ENCODE measurements at places on chromosomes 2 and 18.

DNA sequence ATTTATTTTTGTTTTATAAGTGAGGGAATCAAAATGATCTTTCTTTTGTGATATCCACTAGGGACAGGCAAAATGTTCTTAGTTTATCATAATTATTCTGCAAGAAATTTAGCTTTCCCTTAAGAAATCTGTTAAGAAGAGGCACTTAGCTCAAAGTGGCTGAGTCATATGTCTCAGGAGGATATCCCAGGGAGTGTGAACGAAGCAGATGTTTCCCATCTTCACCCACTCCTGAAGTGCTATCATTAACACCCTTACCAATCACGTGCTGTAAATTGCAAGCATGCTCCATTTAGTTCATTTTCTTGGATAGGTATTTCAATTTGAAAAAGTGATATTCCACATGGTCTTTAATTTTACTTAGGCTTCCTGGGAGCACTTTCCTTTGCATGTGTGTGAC, 774.3 kb upstream of the TMEFF2 start:
- DNase-seq: peak; percentile 1

GRCh38 chr2:62141142-62141740, 54.7 kb upstream of the B3GNT2 start:
- DNase-seq: no peak

DNA sequence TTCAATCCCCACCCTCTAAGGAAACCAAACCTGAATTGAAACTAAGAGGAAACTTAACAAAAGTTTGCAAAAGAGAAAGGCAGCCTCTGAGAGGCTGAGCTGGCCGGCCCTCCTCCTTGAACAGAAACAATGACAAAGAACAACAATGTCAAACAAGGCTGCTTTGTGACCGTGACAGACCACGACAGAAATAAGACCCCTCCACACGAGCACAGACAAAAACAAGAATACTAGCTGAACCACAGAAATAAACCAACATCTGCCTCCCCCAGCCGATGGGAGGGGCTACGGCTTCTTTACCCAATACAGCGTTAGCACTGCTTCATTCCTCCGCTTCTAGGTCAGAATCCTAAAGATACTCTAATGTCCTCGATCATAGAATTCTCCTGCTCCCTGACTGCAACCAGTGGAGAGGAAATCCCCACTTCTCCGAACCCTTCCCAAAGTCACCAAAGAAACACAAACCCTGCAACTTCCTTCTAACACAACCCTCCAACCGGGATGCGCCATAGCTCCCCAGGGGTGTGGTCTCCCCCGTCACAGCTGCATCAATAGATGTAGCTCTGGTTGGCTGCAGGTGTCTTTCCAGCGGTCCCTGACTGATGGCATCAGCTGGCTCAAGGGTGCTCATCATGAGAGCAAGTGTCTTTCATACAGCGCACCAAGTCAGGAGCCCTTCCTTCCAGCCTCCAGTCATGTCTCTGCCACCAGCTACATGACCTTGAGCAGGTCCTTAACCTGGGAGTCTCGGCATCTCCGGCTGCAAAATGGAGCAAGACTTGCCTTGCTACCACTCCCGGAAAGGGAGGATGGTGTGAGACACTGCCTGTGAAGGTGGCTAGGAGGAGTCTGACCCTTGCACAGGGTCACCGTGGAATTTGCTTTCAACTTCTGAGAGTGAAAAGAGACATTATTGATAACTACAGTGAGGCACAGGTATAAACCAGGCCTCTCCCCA, 198.6 kb downstream of the HAUS1 start:
- no peak for DNase-seq

GRCh38 chr2:55965276-55965675, 41.7 kb upstream of the EFEMP1 start:
- DNase-seq: no peak

GRCh38 chr2:144943986-144944385, 424.1 kb upstream of the ZEB2 start:
- DNase-seq: peak; percentile 77

DNA sequence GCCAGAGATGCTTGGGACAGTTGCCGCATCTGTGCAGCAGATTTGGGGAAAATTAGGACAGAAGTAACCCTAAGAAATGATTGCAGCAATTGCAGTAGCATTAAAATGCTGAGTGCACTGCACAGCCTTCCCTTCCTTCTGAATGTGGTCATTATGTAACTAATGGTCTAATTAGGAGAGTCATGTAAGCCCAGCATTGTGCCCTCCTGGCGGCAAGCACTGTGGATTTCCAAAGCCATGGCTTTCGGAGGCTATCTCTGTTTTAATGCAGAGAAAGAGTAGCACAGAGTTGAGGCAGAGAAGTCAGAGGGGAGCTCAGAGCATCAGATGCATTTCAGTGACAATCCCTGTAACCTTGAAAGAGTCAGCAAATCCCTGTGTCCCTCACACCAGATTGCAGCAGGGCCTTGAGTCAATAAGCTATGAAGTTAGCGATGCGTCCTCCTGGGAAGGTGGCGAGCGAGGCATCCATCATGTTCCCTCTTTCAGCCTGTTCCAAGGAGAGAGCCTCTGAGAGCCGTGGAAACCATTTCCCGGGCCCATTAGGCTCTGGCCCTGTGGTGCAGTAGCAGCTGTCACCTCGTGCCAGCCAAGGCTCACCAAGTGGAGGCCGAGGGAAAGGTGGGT, 307.2 kb downstream of the FBXO15 start:
- DNase-seq: no peak

GRCh38 chr18:58632552-58632951, 3.7 kb upstream of the ALPK2 start:
- no peak for DNase-seq

DNA sequence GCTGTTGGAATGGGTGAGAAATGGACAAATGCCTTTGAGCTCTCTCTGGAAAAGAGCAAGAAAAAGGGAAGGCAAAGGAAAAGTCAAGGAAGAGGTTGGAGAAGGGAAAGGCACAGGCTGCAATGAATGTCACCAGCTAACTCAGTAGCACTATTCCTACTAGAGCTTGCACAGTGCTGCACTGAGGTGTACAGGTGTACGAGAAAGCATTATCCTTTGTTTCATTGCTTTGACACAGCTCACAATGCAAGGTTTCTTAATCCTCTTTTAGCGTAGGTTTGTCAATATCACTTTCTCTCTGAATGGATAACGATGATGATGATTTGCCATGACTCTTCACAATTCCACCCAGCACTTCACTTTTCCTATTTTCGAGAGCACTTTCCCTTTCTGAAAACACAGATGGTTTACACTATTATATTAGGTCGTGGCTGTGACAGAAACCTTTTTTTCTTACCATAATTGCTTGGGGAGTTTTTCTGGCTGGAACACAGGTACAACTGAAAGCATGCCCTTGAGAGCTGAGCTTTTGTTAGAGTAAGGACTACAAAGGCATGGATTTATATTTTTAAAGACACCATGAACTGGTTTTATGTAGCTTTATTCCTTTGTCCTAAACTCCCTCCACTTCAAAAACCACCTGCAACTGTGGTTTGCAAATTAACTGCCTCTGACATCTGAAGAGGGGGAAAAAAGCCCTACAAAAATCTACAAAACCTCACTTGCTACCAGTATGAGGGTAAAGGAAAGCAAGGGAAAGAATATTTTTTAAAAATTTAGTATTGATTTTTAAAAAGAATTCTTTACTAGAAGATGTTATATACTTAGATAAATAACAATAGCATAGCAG, 265.5 kb downstream of the TGIF1 start:
- no peak for DNase-seq

DNA sequence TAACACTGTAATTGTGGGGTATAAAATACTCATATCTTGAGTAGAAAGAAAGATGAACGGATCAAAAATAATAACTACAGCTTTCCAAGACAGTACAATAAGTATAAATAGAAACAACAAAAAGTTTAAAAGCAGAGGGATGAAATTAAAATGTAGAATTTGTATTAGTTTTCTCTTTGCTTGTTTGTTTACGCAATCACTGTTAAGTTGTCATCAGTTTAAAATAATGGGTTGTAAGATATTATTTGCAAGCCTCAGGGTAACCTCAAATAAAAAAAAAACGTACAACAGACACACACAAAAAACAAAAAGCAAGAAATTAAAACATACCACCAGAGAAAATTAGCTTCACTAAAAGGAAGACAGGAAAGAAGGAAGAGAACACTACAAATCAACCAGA, 18.0 kb upstream of the ABCB11 start:
- DNase-seq: no peak

DNA sequence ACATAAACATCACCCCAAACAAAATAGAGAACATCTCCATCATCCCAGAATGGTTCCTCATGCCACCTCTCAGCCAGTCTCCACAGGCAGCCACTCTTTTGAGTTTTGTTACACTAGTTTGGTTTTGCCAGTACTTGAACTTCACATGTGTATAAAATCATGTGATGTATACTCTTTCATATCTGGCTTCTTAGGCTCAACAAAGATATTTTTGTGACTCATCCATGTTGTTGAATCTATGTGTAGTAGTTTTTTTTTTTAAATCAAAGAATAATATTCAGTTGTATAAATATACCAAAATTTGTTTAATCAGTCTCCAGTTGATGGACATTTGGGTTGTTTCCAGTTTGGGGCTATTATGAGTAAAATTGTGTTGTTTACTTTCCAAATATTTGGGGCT, 75.9 kb downstream of the PMS1 start:
- DNase-seq: no peak

GRCh38 chr2:192060161-192060560, 134.6 kb downstream of the TMEFF2 start:
- no peak for DNase-seq

DNA sequence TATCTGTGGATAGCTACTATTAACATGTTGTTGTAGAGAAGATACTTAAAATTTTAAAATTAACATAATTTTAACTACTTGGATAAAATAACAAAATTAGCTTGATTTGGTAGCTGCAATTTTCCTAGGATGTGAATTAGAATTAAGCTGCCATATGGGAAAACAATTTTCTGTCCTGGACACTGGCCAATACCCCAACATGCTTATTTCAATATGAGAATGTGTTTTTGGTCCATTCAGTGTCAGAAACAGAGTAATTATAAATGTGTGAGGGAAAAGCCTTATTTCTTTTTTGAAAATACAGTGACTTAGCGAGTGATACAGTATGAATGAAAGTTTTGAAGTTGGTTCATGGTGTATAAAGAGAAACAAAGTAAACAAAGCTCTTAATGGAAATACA, 948.3 kb upstream of the GYPC start:
- no peak for DNase-seq

GRCh38 chr2:43326101-43326825, 99.9 kb upstream of the ZFP36L2 start:
- no peak for DNase-seq

GRCh38 chr2:198097630-198098029, 293.2 kb downstream of the PLCL1 start:
- DNase-seq: no peak

- DNase-seq: no peak
Measured at GRCh38 chr2:88177556-88177955, 7.4 kb downstream of the THNSL2 start.

DNA sequence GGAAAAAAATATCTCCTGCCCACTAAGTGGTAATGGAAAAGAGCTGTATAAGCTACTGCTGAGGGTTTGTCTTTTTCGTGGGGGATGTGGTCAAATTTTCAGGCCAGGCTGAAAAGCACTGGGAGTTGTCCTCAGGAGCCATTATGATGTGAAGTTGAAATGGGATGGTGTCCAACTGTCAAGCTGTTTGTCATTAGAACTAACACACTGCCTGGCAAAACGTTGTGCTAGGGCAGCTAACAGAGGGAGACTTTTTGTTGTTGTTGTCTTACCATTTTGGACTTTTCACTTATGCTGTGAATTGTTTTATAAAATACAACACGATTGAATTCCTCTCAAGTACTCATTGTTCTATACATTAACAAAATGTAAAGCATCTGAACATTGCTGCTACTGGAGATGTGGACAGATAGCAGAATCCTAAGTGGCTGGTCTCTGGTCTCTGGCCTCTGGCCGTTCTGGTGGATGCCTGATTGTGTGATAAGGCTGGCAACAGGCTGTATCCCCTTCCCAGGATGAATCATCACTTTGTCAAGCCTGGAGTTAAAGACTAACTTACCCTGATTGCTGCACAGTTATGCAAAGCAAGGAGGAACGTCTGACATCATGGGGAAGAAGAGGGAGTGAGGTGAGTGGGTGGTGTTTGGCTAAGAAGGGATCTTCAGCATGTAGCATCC, 2.3 kb downstream of the MYO1B start:
- DNase-seq: peak; percentile 89

- no peak for DNase-seq
Measured at GRCh38 chr2:7881466-7881865, 800.4 kb upstream of the ID2 start.

GRCh38 chr18:51654488-51655326, 457.2 kb upstream of the MEX3C start:
- no peak for DNase-seq

DNA sequence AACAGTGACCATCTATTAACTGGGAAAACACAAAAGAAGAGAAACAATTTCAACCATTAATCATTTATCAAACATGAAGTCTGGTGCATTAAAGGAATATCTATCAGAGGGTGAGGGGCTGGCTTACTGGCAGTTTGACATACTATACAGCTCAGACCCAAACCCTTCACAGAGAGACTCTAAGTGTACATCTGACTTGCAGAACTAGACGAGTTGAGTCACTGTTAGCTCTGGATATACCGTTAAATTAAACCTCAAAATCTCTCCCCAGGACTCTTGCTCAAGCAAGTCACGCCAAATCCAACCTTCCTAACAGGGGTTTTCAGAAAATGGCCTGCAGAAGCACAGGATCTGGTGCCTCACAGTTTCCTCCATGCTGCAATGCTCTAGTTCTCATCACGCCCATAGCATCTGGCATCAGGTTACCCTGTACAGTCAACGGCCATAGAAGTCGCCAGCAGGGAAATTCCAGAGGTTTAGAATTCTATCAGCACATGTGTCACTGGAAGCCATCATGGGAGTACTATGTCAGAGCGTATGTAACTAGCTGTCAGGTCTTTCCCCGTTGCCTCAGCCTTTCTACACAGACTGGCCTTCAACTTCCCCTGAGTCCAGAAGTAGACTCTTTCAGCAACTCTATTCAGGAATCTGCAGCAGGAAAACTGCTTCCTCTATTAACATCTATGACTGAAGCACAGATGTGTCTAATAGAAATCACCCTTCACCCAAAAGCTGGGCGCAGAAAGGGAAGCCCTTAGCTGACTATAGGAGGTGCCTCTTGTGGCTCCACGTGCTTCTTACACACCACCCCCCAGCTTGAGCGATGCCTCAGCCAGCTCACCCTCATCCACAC, 9.3 kb downstream of the TGOLN2 start:
- peak; percentile 60 for DNase-seq

Data from fibroblast of lung (primary cell).